ENCODE measurements at places on chromosomes 1 and 21. TPM values are rescaled to one million over a fixed set of nuclear protein-coding genes. Genes with fewer than 3 reads are reported as not detected.

The INTS3 gene
- 40.2 TPM for total RNA-seq

The SLC16A4 gene
- 14.8 TPM for total RNA-seq

The LORICRIN gene
- total RNA-seq, result not detected

DNA sequence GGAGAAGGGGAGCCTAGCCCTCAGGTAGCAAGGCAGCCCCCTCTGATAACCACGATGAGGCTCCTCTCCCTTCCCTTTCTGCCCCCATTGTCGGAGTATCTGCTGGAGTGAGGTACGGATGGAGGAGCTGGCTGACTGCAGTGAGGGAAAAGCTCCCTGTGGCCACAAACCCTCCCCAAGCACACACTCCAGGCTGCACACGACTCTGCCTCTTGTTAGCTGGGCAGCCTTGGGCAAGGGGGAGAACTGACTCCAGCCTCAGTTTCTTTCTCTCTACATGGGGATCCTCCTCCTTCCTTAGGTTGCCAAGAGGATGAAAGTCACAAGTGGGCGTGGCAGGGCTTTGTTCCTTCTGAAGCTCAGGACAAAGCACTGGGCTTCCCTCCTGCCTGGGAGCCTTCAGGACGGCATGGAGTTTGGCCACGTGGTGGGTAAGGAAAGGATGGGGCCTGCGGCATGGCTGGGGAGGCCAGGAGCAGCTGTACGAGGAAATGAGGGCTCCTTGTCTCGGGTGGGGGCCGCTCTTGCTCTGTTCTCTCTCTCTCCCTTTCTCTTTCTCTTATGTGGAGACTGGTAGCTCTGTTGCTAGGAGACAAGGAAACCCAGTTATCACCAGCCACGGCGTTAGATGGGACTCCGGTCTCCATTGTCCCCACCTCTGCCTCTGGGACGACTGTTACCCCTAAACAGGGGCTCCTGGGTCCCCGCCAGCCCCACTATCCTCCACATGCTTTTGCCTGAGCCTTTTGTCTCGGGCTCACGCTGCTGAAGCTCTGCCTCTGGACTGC lies 39.7 kb downstream of the LRP8 start:
- no peak overlapping the region for H3K4me3 ChIP-seq
- no peak for DNase-seq
- H3K4me1 ChIP-seq, result peaks cover 3% of the 10 kb centered on the region
- no peak overlapping the region for H3K27ac ChIP-seq
- H3K36me3 ChIP-seq, result no peaks in the 10 kb centered on the region

- DNase-seq, result no peak
- no peak overlapping the region for H3K27ac ChIP-seq
- peaks cover 2% of the 10 kb centered on the region for H3K27me3 ChIP-seq
- H3K36me3 ChIP-seq, result no peaks in the 10 kb centered on the region
- peaks cover 22% of the 10 kb centered on the region for H3K4me1 ChIP-seq
- no peak overlapping the region for H3K4me3 ChIP-seq
Observed at GRCh38 chr1:30804352-30804751, 46.8 kb upstream of the LAPTM5 start.

DNA sequence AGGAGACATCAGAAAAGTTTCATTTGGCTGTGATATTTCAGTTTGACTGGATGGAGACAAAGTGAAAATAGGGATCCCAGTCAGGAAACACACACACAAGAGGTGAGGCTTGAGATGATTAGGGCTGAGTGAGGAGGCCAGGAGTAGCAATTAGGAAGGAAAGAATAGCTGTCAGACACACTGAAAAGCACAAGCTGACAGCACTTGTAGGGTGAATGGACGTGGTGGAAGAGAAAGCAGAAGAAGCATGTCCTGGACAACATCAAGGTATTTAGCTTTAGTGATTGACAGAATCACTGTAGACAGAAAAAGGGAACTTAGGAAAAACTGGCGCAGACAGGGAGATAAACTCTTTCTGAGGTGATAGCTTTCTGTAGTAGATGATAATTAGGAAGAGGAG lies 347.7 kb downstream of the TGFB2 start:
- no peaks in the 10 kb centered on the region for H3K36me3 ChIP-seq
- H3K27ac ChIP-seq, result no peak overlapping the region
- no peaks in the 10 kb centered on the region for H3K27me3 ChIP-seq

GRCh38 chr1:58796416-58796815 lies 12.6 kb upstream of the JUN start:
- H3K27me3 ChIP-seq, result no peaks in the 10 kb centered on the region
- no peaks in the 10 kb centered on the region for H3K36me3 ChIP-seq
- no peak overlapping the region for H3K4me3 ChIP-seq
- no peak for DNase-seq
- no peak overlapping the region for H3K27ac ChIP-seq

DNA sequence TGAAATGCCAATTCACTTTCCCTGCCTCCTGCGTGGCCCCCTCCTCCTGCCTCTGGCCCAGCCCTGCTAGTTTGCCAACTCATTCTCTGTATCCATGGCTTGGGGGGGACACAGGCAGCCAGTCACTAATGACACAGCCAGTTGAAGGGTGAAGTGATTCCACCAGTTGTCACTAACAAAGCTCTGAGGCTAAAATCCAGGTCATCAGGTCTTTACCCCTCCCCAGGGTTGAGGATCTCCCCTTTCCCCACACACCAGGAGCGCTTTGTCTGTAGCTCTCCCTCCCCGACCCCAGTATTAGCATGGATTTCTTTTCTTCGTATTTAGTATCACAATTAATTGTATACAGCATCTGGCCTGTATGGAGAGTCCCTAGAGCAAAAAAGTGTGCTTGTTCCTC lies 394.1 kb downstream of the RRAGC start:
- no peak overlapping the region for H3K4me3 ChIP-seq
- no peak overlapping the region for H3K27ac ChIP-seq
- no peak for DNase-seq
- H3K36me3 ChIP-seq, result no peaks in the 10 kb centered on the region

GRCh38 chr21:16040601-16041000 lies 310.8 kb downstream of the USP25 start:
- no peaks in the 10 kb centered on the region for H3K36me3 ChIP-seq
- no peak overlapping the region for H3K4me3 ChIP-seq
- no peak overlapping the region for H3K27ac ChIP-seq
- peak; percentile 36 for DNase-seq
- no peaks in the 10 kb centered on the region for H3K4me1 ChIP-seq

GRCh38 chr21:27703791-27704190 lies 736.9 kb upstream of the ADAMTS5 start:
- H3K36me3 ChIP-seq, result no peaks in the 10 kb centered on the region
- H3K27ac ChIP-seq, result no peak overlapping the region
- H3K4me1 ChIP-seq, result no peaks in the 10 kb centered on the region

DNA sequence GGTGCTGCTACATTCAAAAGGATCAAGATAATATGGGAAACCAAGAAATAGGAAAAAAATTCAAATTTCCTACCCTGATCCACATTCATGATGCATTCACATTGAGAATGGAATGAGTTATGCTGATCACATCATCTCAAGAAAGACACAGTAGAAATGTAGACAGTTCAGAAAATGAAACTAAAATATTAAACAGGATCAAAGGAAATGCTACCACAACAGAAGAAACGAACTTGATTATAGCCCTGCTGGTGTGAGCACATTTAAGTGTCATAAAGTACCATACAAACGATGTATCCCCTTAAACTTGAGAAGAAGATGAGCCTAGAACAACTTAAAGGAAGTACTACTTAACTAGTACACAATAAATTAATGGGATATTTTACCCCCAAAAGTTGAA lies 21.3 kb downstream of the SYDE2 start:
- H3K27ac ChIP-seq, result no peak overlapping the region
- DNase-seq, result no peak
- no peaks in the 10 kb centered on the region for H3K4me1 ChIP-seq
- no peaks in the 10 kb centered on the region for H3K36me3 ChIP-seq
- H3K4me3 ChIP-seq, result no peak overlapping the region
- no peaks in the 10 kb centered on the region for H3K27me3 ChIP-seq

DNA sequence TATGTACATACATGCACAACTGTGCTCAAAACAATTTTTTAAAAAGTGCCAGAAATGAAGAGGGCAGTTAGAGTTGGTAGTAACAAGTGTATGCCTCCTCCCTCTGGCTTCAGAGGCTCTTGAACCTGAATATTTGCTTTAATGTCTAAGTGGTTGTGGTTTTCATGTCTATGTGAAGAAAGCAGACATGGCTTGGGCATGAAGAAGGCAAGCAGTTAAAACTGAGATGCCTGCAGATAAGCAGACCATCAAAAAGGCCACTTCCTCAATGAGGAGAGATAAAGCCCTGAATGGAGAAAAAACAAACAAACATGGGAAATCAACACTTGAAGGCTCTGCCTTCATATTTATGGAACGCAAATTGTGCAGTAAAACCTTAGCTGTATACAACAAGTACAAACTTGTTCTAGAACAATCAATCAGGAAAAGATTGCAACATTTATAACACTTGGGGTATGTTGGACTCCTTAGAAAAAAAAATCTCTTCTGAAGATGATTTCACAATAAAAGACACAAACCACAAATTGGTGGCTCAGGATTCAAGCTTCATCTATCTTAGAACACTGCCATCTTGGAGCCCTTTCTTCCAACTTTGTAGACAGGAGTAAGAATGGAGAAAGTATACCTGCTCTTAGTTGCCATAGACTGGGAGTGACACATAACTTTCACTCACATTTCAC lies 52.7 kb upstream of the PLA2G4A start:
- H3K27ac ChIP-seq, result no peak overlapping the region
- H3K4me1 ChIP-seq, result no peaks in the 10 kb centered on the region
- no peaks in the 10 kb centered on the region for H3K36me3 ChIP-seq
- no peaks in the 10 kb centered on the region for H3K27me3 ChIP-seq
- H3K4me3 ChIP-seq, result no peak overlapping the region
- no peak for DNase-seq

- H3K4me1 ChIP-seq, result peaks cover 46% of the 10 kb centered on the region
- H3K4me3 ChIP-seq, result peak overlapping the region; percentile 13
- peak overlapping the region; percentile 93 for H3K27ac ChIP-seq
- no peaks in the 10 kb centered on the region for H3K27me3 ChIP-seq
Observed at GRCh38 chr1:32801096-32801715, 16.0 kb downstream of the YARS1 start.

DNA sequence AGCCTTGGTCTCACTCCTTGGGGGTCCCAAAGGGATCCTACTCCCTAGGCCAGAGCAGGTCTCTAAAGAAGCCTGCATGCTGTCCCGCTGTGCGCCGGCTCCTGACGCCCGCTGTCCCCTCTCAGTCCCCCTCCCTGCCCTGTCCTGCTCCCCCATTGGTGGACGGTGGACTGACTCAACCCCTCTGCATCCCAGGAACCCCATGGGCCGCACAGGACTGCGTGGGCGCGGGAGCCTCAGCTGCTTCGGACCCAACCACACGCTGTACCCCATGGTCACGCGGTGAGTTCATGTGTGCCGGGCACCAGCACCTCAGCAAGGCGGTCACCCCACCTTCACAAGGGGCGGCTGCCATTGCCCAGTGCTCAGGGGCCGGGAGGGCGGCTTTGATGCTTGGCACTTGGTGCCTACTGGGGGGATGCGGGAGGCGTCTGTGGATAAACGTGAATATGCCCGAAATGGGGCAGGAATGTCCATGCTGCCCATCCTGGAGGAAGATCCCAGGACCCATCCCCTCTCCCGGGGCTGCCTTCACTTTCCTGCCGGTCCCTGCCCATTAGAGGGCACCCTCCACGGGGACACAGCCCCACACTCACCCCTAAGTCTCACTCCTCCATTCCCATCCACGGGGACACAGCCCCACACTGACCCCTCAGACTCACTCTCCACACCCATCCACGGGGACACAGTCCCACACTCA lies 20.2 kb upstream of the LRRC3 start:
- no peaks in the 10 kb centered on the region for H3K36me3 ChIP-seq
- H3K27ac ChIP-seq, result no peak overlapping the region

- H3K4me3 ChIP-seq, result no peak overlapping the region
- no peak overlapping the region for H3K27ac ChIP-seq
- DNase-seq, result no peak
Observed at GRCh38 chr1:32884726-32885125, 1.6 kb upstream of the HPCA start.

DNA sequence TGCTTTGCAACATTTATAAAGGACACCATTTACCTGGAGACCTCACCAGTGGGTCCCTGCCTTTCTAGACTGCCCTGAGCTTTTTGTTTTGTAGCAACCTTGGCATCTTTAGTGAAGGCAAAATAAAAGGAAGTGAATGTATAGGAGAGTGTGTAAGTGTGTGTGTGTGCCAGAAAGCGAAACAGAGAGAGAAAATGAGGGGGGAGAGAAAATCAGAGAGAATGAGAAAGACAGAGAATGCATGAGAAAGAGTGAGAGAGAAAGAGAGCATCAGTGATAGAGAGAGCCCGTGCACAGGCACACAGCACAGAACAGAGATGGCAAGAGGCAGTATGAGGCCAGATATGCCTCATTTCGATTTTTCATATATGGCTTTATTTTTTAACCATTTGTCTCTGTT lies 57.5 kb downstream of the HSD3B1 start:
- no peak overlapping the region for H3K27ac ChIP-seq
- H3K36me3 ChIP-seq, result no peaks in the 10 kb centered on the region
- H3K27me3 ChIP-seq, result peaks cover 12% of the 10 kb centered on the region
- no peaks in the 10 kb centered on the region for H3K4me1 ChIP-seq

- no peaks in the 10 kb centered on the region for H3K4me1 ChIP-seq
- H3K27me3 ChIP-seq, result no peaks in the 10 kb centered on the region
- no peak for DNase-seq
- H3K4me3 ChIP-seq, result no peak overlapping the region
- H3K36me3 ChIP-seq, result peaks cover 8% of the 10 kb centered on the region
- H3K27ac ChIP-seq, result no peak overlapping the region
Observed at GRCh38 chr1:56508523-56508983, 70.8 kb downstream of the PLPP3 start.

- H3K36me3 ChIP-seq, result no peaks in the 10 kb centered on the region
- peaks cover 4% of the 10 kb centered on the region for H3K27me3 ChIP-seq
- peaks cover 8% of the 10 kb centered on the region for H3K4me1 ChIP-seq
- H3K4me3 ChIP-seq, result no peak overlapping the region
Observed at GRCh38 chr1:63779338-63780211, 5.8 kb downstream of the ROR1 start.

DNA sequence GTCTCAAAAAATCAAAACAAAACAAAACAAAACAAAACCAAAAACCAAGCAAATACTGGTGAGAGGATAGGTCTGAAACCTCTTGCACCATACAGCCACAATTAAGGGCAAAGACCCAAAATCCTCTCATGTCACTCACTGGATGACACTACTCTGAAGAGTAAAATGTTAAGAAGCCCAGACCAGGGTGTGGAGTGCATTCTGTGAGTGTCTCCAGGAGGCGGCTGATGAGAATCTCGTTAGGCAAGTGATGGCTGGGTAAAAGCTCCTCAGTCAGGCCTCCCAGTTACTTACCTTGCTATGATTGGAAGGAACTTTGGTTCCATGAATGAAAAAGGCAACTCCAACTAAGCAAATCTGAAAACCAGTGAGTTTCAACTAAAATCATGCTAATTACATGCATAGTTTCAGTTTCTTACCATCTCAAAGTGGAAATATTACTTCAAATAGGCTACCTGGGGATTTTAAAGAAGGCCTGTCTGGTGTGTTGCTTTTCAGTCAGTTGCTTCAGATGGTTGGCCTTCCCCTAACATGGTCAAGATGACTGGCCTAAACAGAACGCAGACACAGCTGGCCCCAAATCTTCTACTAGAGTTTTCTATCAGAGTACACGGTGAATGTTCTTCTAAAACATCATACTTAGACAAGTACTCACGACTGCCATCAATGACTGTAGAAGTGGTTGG lies 95.1 kb downstream of the KIAA0319L start:
- no peaks in the 10 kb centered on the region for H3K4me1 ChIP-seq
- DNase-seq, result no peak
- peaks cover 17% of the 10 kb centered on the region for H3K36me3 ChIP-seq
- no peak overlapping the region for H3K27ac ChIP-seq

GRCh38 chr1:167551362-167551761 lies 2.2 kb downstream of the CREG1 start:
- H3K27ac ChIP-seq, result no peak overlapping the region
- H3K27me3 ChIP-seq, result no peaks in the 10 kb centered on the region
- no peaks in the 10 kb centered on the region for H3K36me3 ChIP-seq
- peaks cover 9% of the 10 kb centered on the region for H3K4me1 ChIP-seq
- DNase-seq, result no peak
